ENCODE measurements at places on chromosomes 7 and 10. TPM values are rescaled to one million over a fixed set of nuclear protein-coding genes. Genes with fewer than 3 reads are reported as not detected.
A peak's percentile ranks its signal among the peaks of the same experiment; 100 is the strongest.

DNA sequence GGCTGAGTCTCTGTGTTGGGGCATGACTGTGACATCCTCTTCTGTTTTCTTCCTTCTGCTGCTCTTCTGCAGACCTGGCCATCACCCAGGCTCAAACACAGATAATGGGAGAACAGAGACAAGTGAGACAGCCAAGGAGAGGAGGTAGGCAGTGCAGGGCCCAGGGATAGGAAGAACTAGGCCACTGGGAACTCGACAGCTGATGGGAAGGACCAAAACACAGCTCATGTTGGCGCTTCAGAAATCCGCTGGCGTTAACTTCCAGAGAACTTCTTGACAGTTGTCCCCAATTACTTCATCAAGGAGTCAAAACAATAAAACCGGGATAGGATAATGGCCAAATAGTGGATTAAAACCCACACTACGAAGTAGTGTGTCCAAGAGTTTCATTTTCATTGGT, 97.0 kb upstream of the PALS2 start:
- no peak overlapping the region for H3K4me3 ChIP-seq
- H3K36me3 ChIP-seq, result no peaks in the 10 kb centered on the region
- H3K27ac ChIP-seq, result no peak overlapping the region
- no peak for DNase-seq
- H3K27me3 ChIP-seq, result no peaks in the 10 kb centered on the region

- H3K4me1 ChIP-seq, result peaks cover 30% of the 10 kb centered on the region
- H3K4me3 ChIP-seq, result no peak overlapping the region
- no peaks in the 10 kb centered on the region for H3K36me3 ChIP-seq
These were observed 88.9 kb downstream of the CABCOCO1 start for GRCh38 chr10:61751599-61751998.

- no peaks in the 10 kb centered on the region for H3K27me3 ChIP-seq
- DNase-seq, result peak; percentile 90
- no peaks in the 10 kb centered on the region for H3K4me1 ChIP-seq
These were observed 96.4 kb downstream of the FAS start for GRCh38 chr10:89086801-89087521.

- no peaks in the 10 kb centered on the region for H3K4me1 ChIP-seq
- H3K4me3 ChIP-seq, result no peak overlapping the region
- no peak for DNase-seq
- H3K27ac ChIP-seq, result no peak overlapping the region
- H3K27me3 ChIP-seq, result no peaks in the 10 kb centered on the region
These were observed 10.5 kb downstream of the ZNF282 start for GRCh38 chr7:149205690-149206381.

DNA sequence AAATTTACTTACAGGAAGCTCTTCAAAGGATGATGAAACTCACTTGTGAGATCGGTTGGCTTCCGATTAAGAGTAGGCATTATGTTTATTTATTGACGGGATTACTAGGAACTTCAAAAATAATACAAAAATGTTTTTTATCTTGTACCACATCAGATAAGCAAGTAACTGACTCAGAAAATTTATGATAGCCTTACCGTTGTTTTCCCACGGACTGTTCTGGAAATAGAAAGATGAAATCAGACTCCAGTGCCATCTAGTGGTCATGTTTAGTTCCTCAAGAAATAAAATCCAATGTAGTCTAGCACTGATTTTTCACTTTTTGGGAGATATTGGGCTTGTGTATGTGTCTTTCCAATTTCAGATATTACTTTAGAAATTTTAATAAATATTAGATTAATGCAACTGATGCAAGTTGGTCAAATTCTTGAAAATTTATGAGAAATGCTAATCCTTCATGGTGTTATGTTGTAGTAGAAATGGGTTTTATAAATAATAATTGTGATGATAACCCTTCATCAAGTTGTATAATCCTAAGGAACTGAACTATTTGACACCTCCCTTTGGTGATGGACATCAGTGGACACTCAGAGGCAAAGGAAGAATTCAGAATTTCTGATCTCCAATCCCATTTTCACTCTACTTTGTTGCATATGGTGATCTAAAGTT, 168.8 kb downstream of the TMEM26 start:
- peak overlapping the region; percentile 26 for H3K27ac ChIP-seq
- no peaks in the 10 kb centered on the region for H3K36me3 ChIP-seq
- no peaks in the 10 kb centered on the region for H3K27me3 ChIP-seq
- H3K4me1 ChIP-seq, result peaks cover 6% of the 10 kb centered on the region
- no peak for DNase-seq
- no peak overlapping the region for H3K4me3 ChIP-seq

- peaks cover 17% of the 10 kb centered on the region for H3K4me1 ChIP-seq
- no peaks in the 10 kb centered on the region for H3K27me3 ChIP-seq
- DNase-seq, result no peak
- H3K27ac ChIP-seq, result no peak overlapping the region
- no peaks in the 10 kb centered on the region for H3K36me3 ChIP-seq
These were observed 2.3 kb downstream of the MACROH2A2 start for GRCh38 chr10:70054902-70055301.

GRCh38 chr10:32038777-32039176, 17.4 kb downstream of the KIF5B start:
- no peaks in the 10 kb centered on the region for H3K27me3 ChIP-seq
- peaks cover 30% of the 10 kb centered on the region for H3K36me3 ChIP-seq
- no peak for DNase-seq
- peaks cover 26% of the 10 kb centered on the region for H3K4me1 ChIP-seq
- no peak overlapping the region for H3K27ac ChIP-seq
- no peak overlapping the region for H3K4me3 ChIP-seq

DNA sequence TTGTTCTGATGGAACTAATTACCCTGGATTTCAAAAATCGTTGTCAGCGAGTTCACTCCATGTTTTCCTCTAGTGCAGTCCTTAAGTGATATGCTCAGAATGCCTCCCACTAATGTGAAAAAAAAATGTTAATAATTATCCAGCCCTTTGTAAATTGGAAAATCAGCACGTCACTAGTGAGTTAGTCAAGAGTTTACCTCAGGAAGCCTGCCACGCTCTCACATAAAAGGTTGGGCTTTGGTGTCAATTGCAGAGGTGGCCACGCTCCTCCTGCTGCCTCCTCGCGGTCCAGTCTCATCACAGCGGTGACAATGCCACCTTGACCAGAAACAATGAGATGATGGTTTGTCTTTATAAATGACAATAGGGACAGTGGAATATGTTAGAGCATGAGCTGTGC, 22.5 kb downstream of the UPP1 start:
- H3K4me3 ChIP-seq, result no peak overlapping the region
- H3K27me3 ChIP-seq, result no peaks in the 10 kb centered on the region
- H3K36me3 ChIP-seq, result peaks cover 14% of the 10 kb centered on the region
- DNase-seq, result no peak
- H3K27ac ChIP-seq, result no peak overlapping the region

DNA sequence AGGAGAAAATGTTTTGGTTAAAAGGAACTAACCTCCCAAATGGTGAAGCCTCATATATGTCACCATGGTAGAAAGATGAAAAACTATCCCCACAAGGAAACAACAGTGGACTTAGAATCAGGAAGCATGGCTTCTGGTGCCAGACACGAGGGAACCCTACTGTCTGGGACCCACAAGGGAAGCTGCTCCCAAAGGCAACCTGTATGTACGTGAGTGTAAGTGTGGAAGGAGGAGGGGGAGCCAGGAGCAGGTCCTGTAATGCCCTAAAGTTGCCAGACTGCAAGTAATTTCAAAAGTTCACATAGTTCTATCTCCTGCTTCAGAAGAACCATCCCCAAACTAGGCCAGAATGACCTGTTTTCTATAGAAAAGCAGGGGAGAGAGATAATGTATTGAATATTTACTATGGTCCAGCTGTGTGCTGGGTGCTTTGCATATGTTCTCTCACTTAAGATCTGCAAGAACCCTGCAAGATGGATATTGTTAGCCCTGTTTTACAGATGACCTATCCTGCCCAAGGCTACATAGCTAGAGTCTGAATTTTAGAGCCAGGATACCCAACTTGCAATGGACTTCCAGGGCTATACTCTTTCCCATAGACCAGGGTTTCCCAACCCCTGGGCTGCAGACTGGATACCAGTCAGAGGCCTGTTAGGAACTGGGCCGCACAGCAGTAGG, 19.2 kb downstream of the DUSP5 start:
- peaks cover 8% of the 10 kb centered on the region for H3K4me1 ChIP-seq
- H3K27me3 ChIP-seq, result no peaks in the 10 kb centered on the region
- no peaks in the 10 kb centered on the region for H3K36me3 ChIP-seq
- H3K27ac ChIP-seq, result no peak overlapping the region

- no peaks in the 10 kb centered on the region for H3K27me3 ChIP-seq
- H3K36me3 ChIP-seq, result peaks cover 12% of the 10 kb centered on the region
- peak; percentile 80 for DNase-seq
- H3K4me3 ChIP-seq, result no peak overlapping the region
- peaks cover 29% of the 10 kb centered on the region for H3K4me1 ChIP-seq
These were observed 59.5 kb downstream of the CHST15 start for GRCh38 chr10:124033887-124034218.

- peak; percentile 40 for DNase-seq
- H3K36me3 ChIP-seq, result no peaks in the 10 kb centered on the region
- no peaks in the 10 kb centered on the region for H3K4me1 ChIP-seq
- no peak overlapping the region for H3K27ac ChIP-seq
These were observed 110.6 kb downstream of the TCERG1L start for GRCh38 chr10:131200856-131201470.

DNA sequence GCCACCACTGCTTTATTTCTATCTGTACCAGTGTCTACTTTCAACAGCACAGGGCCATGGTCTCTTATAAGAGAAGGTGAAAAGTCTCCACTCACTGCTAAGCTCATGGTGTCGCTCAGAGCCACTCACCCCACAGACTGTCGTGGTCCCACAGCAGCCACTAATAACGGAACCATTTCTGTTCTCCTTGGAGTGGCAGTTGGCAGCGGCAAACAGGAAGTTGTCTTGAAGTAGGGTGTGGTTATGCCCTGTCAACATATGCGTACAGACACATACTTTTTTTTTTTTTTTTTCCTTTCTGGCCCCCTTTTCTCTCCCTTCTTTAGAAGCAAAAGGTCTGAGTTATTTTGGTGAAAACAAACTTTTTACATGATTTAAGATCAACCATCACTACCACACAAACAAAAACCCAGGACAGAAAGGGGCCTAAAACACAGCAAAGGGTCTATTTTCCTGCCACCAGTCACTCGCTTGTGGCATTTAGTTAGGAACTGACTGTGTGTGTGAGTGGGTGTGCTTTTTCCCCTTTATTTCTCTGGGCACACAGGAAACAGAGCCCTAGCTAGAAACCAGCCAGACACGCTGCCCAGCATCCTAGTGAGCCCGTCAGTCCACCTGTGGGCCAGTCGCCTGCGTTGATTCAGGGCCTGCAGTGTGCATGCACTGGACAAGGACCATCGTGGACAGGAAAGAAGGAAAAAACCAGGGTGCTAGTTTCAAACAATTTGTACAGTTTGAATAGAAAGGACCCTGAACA, 96.7 kb upstream of the EFCAB10 start:
- no peak for DNase-seq
- H3K4me3 ChIP-seq, result peak overlapping the region; percentile 31
- H3K36me3 ChIP-seq, result no peaks in the 10 kb centered on the region

- peak overlapping the region; percentile 80 for H3K27ac ChIP-seq
- no peak for DNase-seq
- H3K27me3 ChIP-seq, result no peaks in the 10 kb centered on the region
- peak overlapping the region; percentile 78 for H3K4me3 ChIP-seq
- H3K4me1 ChIP-seq, result no peaks in the 10 kb centered on the region
These were observed 26.2 kb downstream of the ADK start for GRCh38 chr10:74177140-74177677.

GRCh38 chr7:133429371-133429770, 176.5 kb downstream of the EXOC4 start:
- no peaks in the 10 kb centered on the region for H3K27me3 ChIP-seq
- no peak overlapping the region for H3K27ac ChIP-seq
- no peak for DNase-seq
- H3K4me3 ChIP-seq, result no peak overlapping the region

- H3K4me1 ChIP-seq, result peaks cover 67% of the 10 kb centered on the region
- no peaks in the 10 kb centered on the region for H3K36me3 ChIP-seq
- H3K4me3 ChIP-seq, result no peak overlapping the region
- H3K27me3 ChIP-seq, result no peaks in the 10 kb centered on the region
- DNase-seq, result no peak
- no peak overlapping the region for H3K27ac ChIP-seq
These were observed 130.2 kb downstream of the KCNMA1 start for GRCh38 chr10:77507291-77507880.

- H3K27ac ChIP-seq, result no peak overlapping the region
- H3K4me1 ChIP-seq, result no peaks in the 10 kb centered on the region
- H3K27me3 ChIP-seq, result no peaks in the 10 kb centered on the region
- DNase-seq, result peak; percentile 80
- no peaks in the 10 kb centered on the region for H3K36me3 ChIP-seq
These were observed 303.5 kb upstream of the SMIM30 start for GRCh38 chr7:113421696-113422330.

GRCh38 chr10:86668297-86669165, at the start of gene LDB3:
LDB3 (plus strand) TSS chr10:86668511; CDS start chr10:86668692, 181 bp downstream.
- no peaks in the 10 kb centered on the region for H3K27me3 ChIP-seq
- no peaks in the 10 kb centered on the region for H3K36me3 ChIP-seq
- peak; percentile 91 for DNase-seq
- H3K27ac ChIP-seq, result peak within 1 kb of the TSS; percentile 90
- H3K4me1 ChIP-seq, result peaks cover 58% of the 10 kb centered on the region

GRCh38 chr7:1449501-1449900, 9.8 kb downstream of the MICALL2 start:
- H3K4me1 ChIP-seq, result peaks cover 42% of the 10 kb centered on the region
- DNase-seq, result no peak
- H3K4me3 ChIP-seq, result no peak overlapping the region
- H3K36me3 ChIP-seq, result no peaks in the 10 kb centered on the region
- H3K27ac ChIP-seq, result no peak overlapping the region
- H3K27me3 ChIP-seq, result no peaks in the 10 kb centered on the region

- H3K4me1 ChIP-seq, result no peaks in the 10 kb centered on the region
- no peaks in the 10 kb centered on the region for H3K36me3 ChIP-seq
- H3K4me3 ChIP-seq, result no peak overlapping the region
- no peak overlapping the region for H3K27ac ChIP-seq
These were observed 136.9 kb downstream of the SLIT1 start for GRCh38 chr10:97048649-97049427.

- H3K4me1 ChIP-seq, result peaks cover 27% of the 10 kb centered on the region
- H3K27ac ChIP-seq, result peak overlapping the region; percentile 93
These were observed 2.2 kb downstream of the GTF2IRD1 start for GRCh38 chr7:74455928-74456327.

GRCh38 chr7:30548845-30549244, 44.2 kb upstream of the GGCT start:
- no peak overlapping the region for H3K4me3 ChIP-seq
- H3K27ac ChIP-seq, result no peak overlapping the region
- peaks cover 5% of the 10 kb centered on the region for H3K4me1 ChIP-seq

GRCh38 chr7:110205899-110206298, 885.0 kb upstream of the LRRN3 start:
- no peaks in the 10 kb centered on the region for H3K4me1 ChIP-seq
- no peaks in the 10 kb centered on the region for H3K36me3 ChIP-seq
- H3K27me3 ChIP-seq, result no peaks in the 10 kb centered on the region
- DNase-seq, result no peak
- no peak overlapping the region for H3K4me3 ChIP-seq

- no peak for DNase-seq
- no peaks in the 10 kb centered on the region for H3K4me1 ChIP-seq
- H3K36me3 ChIP-seq, result no peaks in the 10 kb centered on the region
- no peak overlapping the region for H3K4me3 ChIP-seq
- H3K27ac ChIP-seq, result peak overlapping the region; percentile 55
- no peaks in the 10 kb centered on the region for H3K27me3 ChIP-seq
These were observed 239.5 kb downstream of the PLXNA4 start for GRCh38 chr7:132336797-132337196.

The CTAGE8 gene
- total RNA-seq, result 0.49 TPM

The CLRN3 gene
- total RNA-seq, result not detected

The PTF1A gene
- not detected for total RNA-seq

The MCU gene
- 18.3 TPM for total RNA-seq

The TMEM130 gene
- 2.1 TPM for total RNA-seq

The EEPD1 gene
- 15.2 TPM for total RNA-seq

The TOMM7 gene
- 326 TPM for total RNA-seq

The CYP3A7 gene
- total RNA-seq, result not detected

The TRIM24 gene
- total RNA-seq, result 11.4 TPM

The RNF32 gene
- 2.1 TPM for total RNA-seq

The SCART1 gene
- 1.3 TPM for total RNA-seq

The PRPS1L1 gene
- not detected for total RNA-seq

The NCF1 gene
- 7.1 TPM for total RNA-seq

All from sigmoid colon (tissue), 7 donors.